ENCODE measurements at places on chromosomes 1 and 21.

GRCh38 chr1:41496080-41497055, 11.9 kb upstream of the EDN2 start:
- H3K4me1 ChIP-seq = peaks cover 48% of the 10 kb centered on the region
- H3K36me3 ChIP-seq = no peaks in the 10 kb centered on the region
- H3K27ac ChIP-seq = peak overlapping the region; percentile 84
- peak overlapping the region; percentile 67 for H3K4me3 ChIP-seq
- H3K27me3 ChIP-seq = no peaks in the 10 kb centered on the region

DNA sequence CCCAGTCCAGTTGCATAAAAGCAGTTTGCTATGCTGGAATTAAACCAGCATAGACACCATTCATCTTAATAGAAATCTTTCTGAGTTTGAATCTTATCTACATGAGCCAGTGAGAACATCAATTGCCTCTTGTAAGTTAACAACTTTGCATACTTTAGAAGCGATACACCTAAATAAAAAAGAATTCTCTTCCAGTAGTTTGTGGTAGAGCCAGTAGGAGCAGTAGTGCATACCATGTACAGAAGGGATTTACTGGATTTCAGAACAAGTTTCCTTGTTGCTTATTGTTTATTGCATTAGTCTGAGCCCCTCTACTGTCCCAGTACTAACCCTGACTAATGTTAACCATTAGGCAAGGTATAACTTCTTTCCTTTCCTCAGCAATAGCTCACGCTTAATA, 313.1 kb downstream of the TGFB2 start:
- H3K4me1 ChIP-seq = peaks cover 22% of the 10 kb centered on the region
- no peaks in the 10 kb centered on the region for H3K27me3 ChIP-seq
- no peaks in the 10 kb centered on the region for H3K36me3 ChIP-seq
- no peak for DNase-seq
- no peak overlapping the region for H3K27ac ChIP-seq

- no peak for DNase-seq
- peaks cover 22% of the 10 kb centered on the region for H3K4me1 ChIP-seq
- no peak overlapping the region for H3K4me3 ChIP-seq
- no peak overlapping the region for H3K27ac ChIP-seq
- H3K27me3 ChIP-seq = no peaks in the 10 kb centered on the region
Measured at GRCh38 chr1:109919303-109919702, 8.7 kb downstream of the CSF1 start.

DNA sequence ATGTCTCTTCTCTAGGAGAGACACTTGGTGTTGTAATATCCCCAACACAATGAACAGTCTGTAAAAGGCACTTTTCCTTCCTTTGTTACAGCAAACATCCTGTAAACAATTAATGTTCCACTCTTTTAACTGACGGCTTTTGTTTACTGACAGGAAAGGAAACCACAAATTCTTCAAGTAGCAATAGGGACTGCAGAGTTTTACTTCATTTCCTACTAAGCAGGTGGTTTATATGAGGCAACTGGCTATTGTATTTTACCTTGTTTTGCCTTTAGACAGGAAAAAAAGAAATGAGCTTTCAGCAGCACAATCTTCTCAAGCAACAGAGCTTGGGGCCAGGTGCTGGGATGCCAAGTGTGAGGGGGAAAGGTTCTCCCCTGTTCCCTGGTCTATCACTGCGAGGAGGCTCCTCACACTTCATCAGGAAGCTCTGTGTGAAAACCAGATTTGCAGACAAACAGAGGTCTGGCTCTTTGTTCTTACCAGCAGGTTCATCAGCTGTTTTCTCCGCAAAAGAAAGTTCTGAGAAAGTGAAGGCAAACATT, 51.2 kb downstream of the SIPA1L2 start:
- no peaks in the 10 kb centered on the region for H3K4me1 ChIP-seq
- no peak overlapping the region for H3K4me3 ChIP-seq
- DNase-seq = no peak

DNA sequence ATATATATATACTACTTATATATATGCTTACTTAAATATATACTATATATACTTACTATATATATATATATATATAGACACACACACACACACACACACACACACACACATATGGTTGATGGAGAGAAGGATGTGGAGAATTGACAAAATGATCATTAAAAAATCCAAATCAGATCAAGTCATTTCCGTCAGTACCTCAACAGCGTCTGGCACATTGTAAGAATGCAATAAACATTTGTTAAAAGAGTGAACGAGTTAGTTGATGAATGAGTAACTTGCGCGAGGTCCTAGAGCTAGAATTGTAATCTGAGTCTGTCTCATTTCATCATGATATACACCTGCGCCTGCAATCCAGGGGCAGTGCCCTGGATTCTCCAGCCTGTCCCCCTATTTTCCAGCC, 243.0 kb upstream of the MAP1LC3C start:
- no peak overlapping the region for H3K27ac ChIP-seq
- no peak for DNase-seq

DNA sequence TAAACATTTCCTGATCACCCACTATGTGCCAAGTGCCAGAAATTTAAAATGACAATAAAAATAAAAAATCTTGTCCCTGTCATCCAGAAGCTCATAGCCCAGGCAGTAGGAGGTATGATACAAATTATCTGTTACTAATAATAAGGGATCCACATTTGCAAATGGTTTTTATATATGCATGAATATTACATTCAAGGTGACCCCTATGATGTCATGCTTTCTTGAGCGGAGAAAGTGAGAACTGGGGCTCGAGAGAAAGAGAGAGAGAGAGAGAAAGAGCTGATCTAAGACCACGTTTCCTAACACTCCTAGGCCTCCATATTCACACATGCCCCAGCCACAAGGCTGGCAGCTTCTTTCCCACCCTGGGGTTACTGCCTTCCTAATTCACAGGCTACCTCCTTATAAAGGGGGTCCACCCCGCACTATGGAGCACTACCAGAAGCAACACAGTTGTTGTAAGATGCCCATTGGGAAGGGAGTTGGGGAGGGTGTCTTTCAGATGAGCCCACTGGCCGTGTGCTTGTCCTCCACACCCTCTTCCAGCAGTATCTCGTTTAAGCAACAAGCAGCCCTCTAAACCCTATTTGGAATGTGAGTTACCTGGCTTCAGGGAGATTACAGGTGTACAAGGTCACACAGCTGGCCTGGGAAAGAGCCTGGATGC, 28.8 kb upstream of the LRRN2 start:
- no peaks in the 10 kb centered on the region for H3K36me3 ChIP-seq
- H3K4me3 ChIP-seq = no peak overlapping the region
- DNase-seq = no peak
- H3K27ac ChIP-seq = no peak overlapping the region
- no peaks in the 10 kb centered on the region for H3K27me3 ChIP-seq

GRCh38 chr1:168466714-168467131, 77.1 kb downstream of the XCL2 start:
- DNase-seq = no peak
- H3K4me3 ChIP-seq = no peak overlapping the region

DNA sequence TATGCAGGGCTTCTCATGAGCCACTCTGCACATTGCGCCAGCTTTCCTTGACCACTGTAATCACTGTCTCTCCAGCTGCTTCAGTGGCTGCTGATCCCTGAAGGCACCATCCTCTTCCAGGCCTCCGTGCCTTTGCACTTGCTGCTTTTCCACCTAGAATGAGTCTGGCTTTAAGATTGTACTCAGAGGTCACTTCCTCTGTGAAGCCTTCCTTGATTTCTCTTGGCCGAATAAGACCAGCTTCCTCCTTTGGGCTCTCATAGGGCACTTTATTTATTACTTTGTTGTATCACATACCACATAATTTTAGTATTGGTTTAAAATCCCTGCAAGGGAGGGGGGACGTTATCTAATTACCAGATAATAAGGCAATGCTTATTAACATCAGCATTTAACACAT, 10.6 kb downstream of the CACNA1E start:
- no peak overlapping the region for H3K27ac ChIP-seq
- no peak overlapping the region for H3K4me3 ChIP-seq
- H3K4me1 ChIP-seq = no peaks in the 10 kb centered on the region
- H3K36me3 ChIP-seq = no peaks in the 10 kb centered on the region
- no peak for DNase-seq

GRCh38 chr1:77687519-77687906, 5.1 kb upstream of the ZZZ3 start:
- DNase-seq = no peak
- H3K4me1 ChIP-seq = peaks cover 4% of the 10 kb centered on the region
- peak overlapping the region; percentile 62 for H3K4me3 ChIP-seq
- H3K27me3 ChIP-seq = no peaks in the 10 kb centered on the region
- peak overlapping the region; percentile 18 for H3K27ac ChIP-seq

DNA sequence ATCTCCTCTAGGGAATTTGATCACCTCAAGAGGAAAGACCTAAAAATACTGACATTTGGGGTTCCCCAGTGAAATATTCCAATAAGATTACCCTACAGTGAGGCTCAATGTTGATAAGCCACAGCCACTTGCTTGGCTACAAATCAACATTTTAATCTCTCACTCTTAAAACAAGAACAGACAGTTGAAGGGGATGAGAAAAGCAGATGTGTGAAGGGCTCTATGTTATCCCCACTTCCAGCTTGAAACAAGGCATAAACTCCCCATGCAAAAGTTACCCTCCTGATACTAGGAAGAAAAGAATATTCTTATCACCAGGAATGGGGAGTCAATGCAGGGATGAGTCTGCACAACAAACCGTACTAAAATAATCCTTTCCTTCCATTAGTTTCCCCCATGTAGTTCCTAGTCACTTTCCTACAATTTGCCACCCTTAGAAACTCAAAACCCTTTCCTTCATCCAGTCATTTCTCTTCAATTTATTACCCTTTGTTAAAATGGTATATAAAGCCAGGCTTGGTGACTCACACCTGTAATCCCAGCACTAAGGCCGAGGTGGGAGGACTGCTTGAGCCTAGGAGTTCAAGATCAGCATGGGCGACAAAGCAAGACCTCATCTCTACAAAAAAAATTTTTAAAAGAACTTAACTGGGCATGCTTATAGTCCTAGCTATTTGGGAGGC, 29.5 kb downstream of the LPGAT1 start:
- H3K4me3 ChIP-seq = no peak overlapping the region
- no peaks in the 10 kb centered on the region for H3K27me3 ChIP-seq
- H3K4me1 ChIP-seq = no peaks in the 10 kb centered on the region
- no peak overlapping the region for H3K27ac ChIP-seq
- DNase-seq = no peak

GRCh38 chr21:33551664-33552063, 8.8 kb downstream of the SON start:
- H3K27me3 ChIP-seq = no peaks in the 10 kb centered on the region
- peaks cover 64% of the 10 kb centered on the region for H3K36me3 ChIP-seq
- no peak overlapping the region for H3K27ac ChIP-seq
- no peak overlapping the region for H3K4me3 ChIP-seq
- DNase-seq = no peak
- H3K4me1 ChIP-seq = peaks cover 10% of the 10 kb centered on the region

DNA sequence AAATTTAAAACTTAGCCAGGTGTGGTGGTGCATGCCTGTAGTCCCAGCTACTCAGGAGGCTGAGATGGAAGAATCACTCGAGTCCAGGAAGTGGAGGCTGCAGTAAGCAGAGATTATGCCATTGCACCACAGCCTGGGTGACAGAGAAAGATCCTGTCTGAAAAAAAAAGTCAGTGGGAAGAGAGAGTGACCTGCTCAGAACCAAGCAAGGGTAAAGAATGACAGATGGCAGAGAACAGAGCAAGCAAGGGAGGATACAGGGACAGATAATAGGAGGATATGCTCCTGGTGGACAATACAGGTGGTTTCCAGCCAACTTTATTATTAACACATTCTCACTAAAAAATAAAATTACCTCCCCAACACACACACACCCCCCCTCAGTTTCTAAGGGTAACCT, 4.6 kb upstream of the TMEM51 start:
- H3K27me3 ChIP-seq = no peaks in the 10 kb centered on the region
- H3K4me3 ChIP-seq = no peak overlapping the region
- no peaks in the 10 kb centered on the region for H3K4me1 ChIP-seq
- no peaks in the 10 kb centered on the region for H3K36me3 ChIP-seq
- H3K27ac ChIP-seq = no peak overlapping the region

DNA sequence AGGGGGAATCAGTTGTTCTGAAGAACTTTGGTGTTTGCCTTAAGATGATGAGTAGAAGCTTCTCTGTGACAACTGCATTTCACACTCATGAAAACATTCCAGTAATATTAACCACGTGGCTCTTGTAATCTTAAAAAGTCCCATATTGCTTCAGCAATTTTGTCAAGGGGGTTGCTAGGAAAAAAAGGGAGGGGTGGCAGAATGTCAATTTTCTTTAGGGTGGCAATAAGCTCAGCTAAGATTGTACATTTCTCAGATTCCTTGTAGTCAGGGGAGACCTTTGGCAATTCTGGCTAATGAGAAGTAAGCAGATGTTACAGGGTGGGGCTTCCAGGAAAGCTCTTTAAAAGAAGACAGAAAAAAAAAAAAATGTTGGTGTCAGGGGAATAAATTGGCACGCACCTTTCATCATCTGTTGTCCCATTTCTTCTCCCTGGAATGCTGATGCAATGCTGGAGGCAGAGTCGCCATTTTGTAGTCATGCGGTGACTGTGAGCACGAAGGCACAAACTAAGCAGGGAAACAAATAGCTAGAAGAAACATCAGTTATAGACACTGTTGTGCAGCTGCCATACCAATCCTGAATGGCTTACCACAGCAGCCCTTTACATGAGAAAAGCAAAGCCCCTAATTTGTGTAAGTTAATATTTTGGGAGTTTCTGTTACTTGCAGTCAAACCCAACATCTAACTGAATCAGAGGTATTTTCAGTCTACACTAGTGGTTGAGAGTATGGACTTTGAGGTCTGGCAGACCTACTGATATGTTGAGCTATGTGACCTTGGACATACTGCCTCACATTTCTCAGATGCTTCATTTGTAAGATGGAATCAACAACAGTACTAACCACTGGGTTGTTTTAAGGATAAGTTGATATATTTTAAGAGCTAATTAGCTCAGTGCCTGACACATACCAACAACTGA, 56.1 kb upstream of the MRPS6 start:
- DNase-seq = no peak
- no peaks in the 10 kb centered on the region for H3K36me3 ChIP-seq
- no peak overlapping the region for H3K4me3 ChIP-seq
- H3K27me3 ChIP-seq = no peaks in the 10 kb centered on the region
- no peak overlapping the region for H3K27ac ChIP-seq
- no peaks in the 10 kb centered on the region for H3K4me1 ChIP-seq

- H3K27ac ChIP-seq = no peak overlapping the region
- DNase-seq = no peak
- H3K27me3 ChIP-seq = no peaks in the 10 kb centered on the region
- no peaks in the 10 kb centered on the region for H3K36me3 ChIP-seq
Measured at GRCh38 chr1:46530791-46531409, 20.5 kb downstream of the KNCN start.

- no peaks in the 10 kb centered on the region for H3K27me3 ChIP-seq
- no peaks in the 10 kb centered on the region for H3K36me3 ChIP-seq
- H3K27ac ChIP-seq = no peak overlapping the region
- DNase-seq = no peak
- H3K4me3 ChIP-seq = peak overlapping the region; percentile 85
Measured at GRCh38 chr1:170533298-170533697, 1.3 kb downstream of the GORAB start.

GRCh38 chr1:156746728-156747631, 4.5 kb downstream of the HDGF start:
- peak overlapping the region; percentile 93 for H3K27ac ChIP-seq
- peak; percentile 93 for DNase-seq
- H3K4me1 ChIP-seq = peaks cover 48% of the 10 kb centered on the region
- peaks cover 17% of the 10 kb centered on the region for H3K36me3 ChIP-seq
- H3K4me3 ChIP-seq = peak overlapping the region; percentile 82
